T-helper 17 cell (primary cell): ENCODE measurements at places on chromosomes 4 and X.

DNA sequence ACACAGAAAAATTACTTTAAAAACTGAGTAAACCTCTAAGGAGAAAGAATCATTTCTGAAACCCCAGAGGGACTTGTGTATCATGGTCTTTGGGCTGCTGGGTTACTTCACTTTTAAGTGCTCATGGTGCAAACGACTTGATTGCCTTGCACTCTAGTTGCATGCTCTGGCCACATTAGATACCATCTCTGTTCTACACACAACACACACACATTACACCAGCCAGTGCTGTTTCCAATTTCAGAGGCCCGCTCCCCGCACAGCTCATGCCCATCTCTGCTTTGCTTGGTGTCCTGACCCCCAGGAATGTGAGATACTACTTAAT is 2.1 kb downstream of the PPP3CA start:
- no peaks in the 10 kb centered on the region for H3K27me3 ChIP-seq
- peaks cover 6% of the 10 kb centered on the region for H3K36me3 ChIP-seq
- H3K4me3 ChIP-seq, result peak overlapping the region; percentile 97
- no peak for DNase-seq
- peaks cover 38% of the 10 kb centered on the region for H3K4me1 ChIP-seq

- no peaks in the 10 kb centered on the region for H3K4me1 ChIP-seq
- H3K4me3 ChIP-seq, result no peak overlapping the region
- H3K36me3 ChIP-seq, result no peaks in the 10 kb centered on the region
- DNase-seq, result no peak
- no peaks in the 10 kb centered on the region for H3K27me3 ChIP-seq
Observed at GRCh38 chrX:13223868-13224567, 95.8 kb downstream of the ATXN3L start.

GRCh38 chrX:128846385-128846784 is 676.9 kb downstream of the SMARCA1 start:
- no peaks in the 10 kb centered on the region for H3K27me3 ChIP-seq
- H3K36me3 ChIP-seq, result no peaks in the 10 kb centered on the region
- no peak for DNase-seq
- H3K4me1 ChIP-seq, result no peaks in the 10 kb centered on the region
- no peak overlapping the region for H3K4me3 ChIP-seq

DNA sequence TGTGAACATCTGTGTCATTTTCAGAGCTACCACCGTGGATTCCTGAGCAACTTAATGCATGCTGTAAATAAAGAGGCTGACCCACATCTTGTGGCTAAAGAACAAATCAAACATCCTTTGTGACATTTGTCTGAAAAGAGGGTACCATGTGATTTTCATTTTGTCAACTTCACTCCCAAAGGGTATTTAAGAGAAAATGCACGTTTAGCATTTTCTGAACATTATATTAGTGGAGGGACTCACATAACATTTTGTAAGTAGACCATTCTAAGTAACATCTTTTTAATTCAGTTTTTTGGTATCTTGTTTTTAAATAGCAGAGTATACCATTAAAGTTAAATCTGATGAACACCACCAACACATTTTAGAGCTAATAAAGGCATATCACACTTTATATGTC is 17.0 kb upstream of the CPE start:
- no peak overlapping the region for H3K4me3 ChIP-seq
- peaks cover 2% of the 10 kb centered on the region for H3K4me1 ChIP-seq
- no peak for DNase-seq
- H3K36me3 ChIP-seq, result peaks cover 8% of the 10 kb centered on the region
- H3K27me3 ChIP-seq, result peaks cover 58% of the 10 kb centered on the region

DNA sequence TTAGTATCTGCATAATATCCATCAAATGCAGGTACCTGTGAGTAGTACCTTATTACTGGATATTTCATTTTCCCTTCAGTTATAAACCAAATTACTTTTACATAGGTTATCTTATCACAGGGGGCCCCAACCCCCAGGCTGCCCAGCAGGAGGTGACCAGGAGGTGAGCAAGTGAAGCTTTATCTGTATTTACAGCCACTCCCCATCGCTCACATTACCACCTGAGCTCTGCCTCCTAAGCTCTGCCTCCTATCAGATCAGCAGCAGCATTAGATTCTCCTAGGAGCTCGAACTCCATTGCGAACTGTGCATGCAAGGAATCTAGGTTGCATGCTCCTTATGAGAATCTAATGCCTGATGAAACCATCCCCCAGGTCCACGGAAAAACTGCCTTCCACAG is 6.3 kb downstream of the PRSS12 start:
- H3K4me1 ChIP-seq, result peaks cover under 1% of the 10 kb centered on the region
- no peak overlapping the region for H3K27ac ChIP-seq
- no peak for DNase-seq
- no peak overlapping the region for H3K4me3 ChIP-seq

DNA sequence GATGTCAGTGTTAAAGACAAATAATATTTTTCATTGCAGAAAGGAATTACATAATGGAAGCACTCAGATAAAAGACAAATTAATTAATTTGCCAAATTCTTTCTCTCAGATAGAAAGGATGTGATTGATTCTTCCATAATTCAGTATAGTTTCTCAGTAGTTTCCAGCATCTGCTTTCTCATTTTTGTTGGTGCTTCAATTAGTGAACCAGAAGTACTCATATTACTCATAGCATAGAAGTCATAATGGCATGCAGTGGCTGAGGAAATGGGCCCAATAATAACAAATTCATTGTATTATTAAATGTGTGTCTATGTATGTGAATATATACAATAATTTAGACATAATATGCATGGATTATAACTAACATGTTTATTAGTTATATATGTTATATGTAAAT is 393.3 kb upstream of the TRAM1L1 start:
- H3K4me3 ChIP-seq, result no peak overlapping the region
- H3K36me3 ChIP-seq, result no peaks in the 10 kb centered on the region
- no peak overlapping the region for H3K27ac ChIP-seq
- no peaks in the 10 kb centered on the region for H3K27me3 ChIP-seq

GRCh38 chrX:2538031-2538757 is 37.4 kb upstream of the DHRSX start:
- H3K27me3 ChIP-seq, result peaks cover 29% of the 10 kb centered on the region
- no peak overlapping the region for H3K4me3 ChIP-seq
- no peak for DNase-seq
- H3K4me1 ChIP-seq, result no peaks in the 10 kb centered on the region
- no peaks in the 10 kb centered on the region for H3K36me3 ChIP-seq

- H3K4me3 ChIP-seq, result no peak overlapping the region
- H3K36me3 ChIP-seq, result no peaks in the 10 kb centered on the region
- H3K27me3 ChIP-seq, result peaks cover 33% of the 10 kb centered on the region
- DNase-seq, result no peak
- no peaks in the 10 kb centered on the region for H3K4me1 ChIP-seq
Observed at GRCh38 chr4:42371305-42372252, 25.7 kb upstream of the SHISA3 start.

GRCh38 chrX:75365243-75365975 is 91.5 kb downstream of the UPRT start:
- H3K4me3 ChIP-seq, result no peak overlapping the region
- no peaks in the 10 kb centered on the region for H3K27me3 ChIP-seq
- no peak overlapping the region for H3K27ac ChIP-seq
- H3K36me3 ChIP-seq, result no peaks in the 10 kb centered on the region
- DNase-seq, result no peak

DNA sequence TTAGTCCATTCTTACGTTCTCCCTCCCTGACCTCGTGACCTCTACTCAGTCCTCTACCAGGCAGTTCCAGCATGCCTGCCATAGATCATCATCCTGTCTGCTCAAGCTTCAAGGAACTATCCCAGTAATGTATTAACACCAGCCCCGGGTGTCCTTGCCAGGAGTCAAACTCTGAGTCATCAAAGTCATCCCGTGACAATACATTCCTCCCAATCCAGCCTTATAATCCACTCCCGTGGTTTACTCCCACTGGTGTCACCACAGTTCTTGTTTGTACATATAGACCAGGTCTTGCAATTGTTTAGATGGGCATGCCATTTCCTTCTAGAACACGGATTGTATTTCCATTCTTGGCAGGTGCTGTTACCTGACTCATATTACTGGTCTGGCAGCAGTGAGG is 68.7 kb upstream of the TAB3 start:
- H3K36me3 ChIP-seq, result no peaks in the 10 kb centered on the region

DNA sequence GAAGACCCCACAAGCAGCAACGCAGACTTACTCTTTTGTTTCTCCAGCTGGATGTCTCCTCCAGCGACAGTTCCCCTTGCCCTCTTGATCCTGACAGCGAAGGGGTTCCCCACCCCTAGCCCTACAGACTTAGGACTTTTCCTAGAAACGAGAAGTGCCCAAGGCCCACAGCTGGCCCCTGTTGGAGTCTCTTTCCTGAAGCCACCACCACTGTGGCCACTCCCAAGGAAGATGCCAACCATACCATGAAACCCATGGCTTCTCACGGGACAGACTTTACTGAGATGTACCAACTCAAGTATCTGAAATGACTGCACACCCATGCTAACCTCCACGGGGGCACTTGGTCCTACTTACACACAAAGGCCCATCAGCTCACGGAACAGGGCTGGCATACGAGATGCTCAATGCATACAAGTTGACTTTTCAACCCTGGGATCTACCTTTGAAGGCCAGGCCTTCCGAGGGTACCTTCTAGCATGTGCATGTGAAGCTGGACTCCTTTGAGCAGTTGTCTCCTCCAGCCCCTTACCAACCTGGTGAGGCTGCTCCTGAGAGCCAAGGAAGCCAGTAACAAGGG is 924 bp upstream of the IRAK1 start:
- H3K4me3 ChIP-seq, result peak overlapping the region; percentile 90
- H3K4me1 ChIP-seq, result peaks cover 9% of the 10 kb centered on the region
- no peaks in the 10 kb centered on the region for H3K36me3 ChIP-seq
- H3K27ac ChIP-seq, result peak overlapping the region; percentile 88
- DNase-seq, result no peak

GRCh38 chrX:28491941-28492340 is 95.3 kb upstream of the IL1RAPL1 start:
- H3K36me3 ChIP-seq, result no peaks in the 10 kb centered on the region
- H3K27ac ChIP-seq, result no peak overlapping the region
- H3K4me3 ChIP-seq, result no peak overlapping the region
- H3K4me1 ChIP-seq, result no peaks in the 10 kb centered on the region
- no peak for DNase-seq
- H3K27me3 ChIP-seq, result no peaks in the 10 kb centered on the region

- no peak for DNase-seq
- H3K27me3 ChIP-seq, result peaks cover 62% of the 10 kb centered on the region
- peak overlapping the region; percentile 37 for H3K27ac ChIP-seq
- peaks cover 25% of the 10 kb centered on the region for H3K4me1 ChIP-seq
Observed at GRCh38 chr4:125315576-125316400, 1.0 kb downstream of the FAT4 start.

- H3K36me3 ChIP-seq, result no peaks in the 10 kb centered on the region
- no peak for DNase-seq
- H3K4me1 ChIP-seq, result no peaks in the 10 kb centered on the region
- peaks cover 50% of the 10 kb centered on the region for H3K27me3 ChIP-seq
- no peak overlapping the region for H3K27ac ChIP-seq
Observed at GRCh38 chr4:129167640-129168260, 71.8 kb downstream of the C4orf33 start.

DNA sequence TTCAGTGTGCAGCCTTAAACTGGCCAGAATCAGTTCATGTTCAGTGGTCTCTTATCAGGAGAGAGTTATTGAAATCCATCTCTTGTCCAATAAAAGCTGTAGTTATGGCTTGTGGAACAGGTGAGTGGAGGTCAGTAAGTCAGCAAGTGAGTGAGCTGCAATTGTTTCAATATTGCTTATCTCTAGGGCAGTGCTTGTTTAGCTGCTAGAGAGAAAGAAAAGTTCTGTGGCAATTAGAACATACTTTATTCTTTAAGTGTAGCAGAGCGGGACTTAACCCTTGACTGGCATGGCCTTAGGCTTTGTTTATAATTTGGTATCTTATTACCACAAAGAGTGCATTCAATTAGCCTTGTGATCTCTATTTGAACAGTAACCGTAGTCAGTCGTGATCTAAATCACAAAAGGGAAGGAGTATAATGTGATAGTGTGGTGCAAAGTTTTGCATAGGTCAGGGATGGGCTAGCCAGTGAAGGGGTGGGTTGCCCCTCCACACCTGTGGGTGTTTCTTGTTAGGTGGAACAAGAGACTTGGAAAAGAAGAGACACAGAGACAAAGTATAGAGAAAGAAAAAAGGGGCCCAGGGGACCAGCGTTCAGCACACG is 6.9 kb upstream of the ETDC start:
- DNase-seq, result no peak
- no peaks in the 10 kb centered on the region for H3K36me3 ChIP-seq
- no peaks in the 10 kb centered on the region for H3K27me3 ChIP-seq
- peaks cover 4% of the 10 kb centered on the region for H3K4me1 ChIP-seq

- peak; percentile 11 for DNase-seq
- no peaks in the 10 kb centered on the region for H3K27me3 ChIP-seq
- peak overlapping the region; percentile 93 for H3K4me3 ChIP-seq
- H3K27ac ChIP-seq, result peak overlapping the region; percentile 93
- peaks cover 16% of the 10 kb centered on the region for H3K4me1 ChIP-seq
Observed at GRCh38 chrX:147912093-147912801, 528 bp downstream of the FMR1 start.

DNA sequence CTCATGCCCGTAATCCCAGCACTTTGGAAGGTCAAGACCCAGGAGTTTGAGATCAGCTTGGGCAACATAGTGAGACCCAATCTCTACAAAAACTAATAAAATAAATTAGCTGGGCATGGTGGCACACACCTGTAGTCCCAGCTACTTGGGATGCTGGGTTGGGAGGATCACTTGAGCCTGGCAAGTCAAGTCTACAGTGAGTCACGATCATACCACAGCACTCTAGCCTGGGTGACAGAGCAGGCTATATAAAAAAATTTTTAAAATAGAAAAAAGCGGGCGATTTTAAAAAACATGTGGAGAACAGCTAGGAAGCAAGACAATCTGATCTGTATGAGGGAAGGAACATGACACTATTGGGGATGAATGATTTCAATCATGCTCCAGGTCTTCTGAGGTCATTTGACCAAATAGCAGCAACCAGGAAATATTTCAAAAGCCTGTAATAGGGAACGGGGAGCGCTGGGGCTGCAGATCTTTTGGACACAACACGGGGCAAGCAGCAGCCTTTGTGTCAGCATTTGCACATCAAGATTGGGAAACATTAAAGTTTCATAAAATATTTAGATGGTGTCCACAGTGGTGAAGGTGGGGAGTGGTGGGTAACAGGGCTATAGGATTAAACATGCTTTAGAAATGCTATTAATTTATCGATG is 48.3 kb upstream of the GUCY1A1 start:
- no peak overlapping the region for H3K27ac ChIP-seq
- no peaks in the 10 kb centered on the region for H3K36me3 ChIP-seq
- no peaks in the 10 kb centered on the region for H3K4me1 ChIP-seq

GRCh38 chr4:97998203-97998602 is 145.1 kb downstream of the STPG2 start:
- H3K27ac ChIP-seq, result no peak overlapping the region
- no peaks in the 10 kb centered on the region for H3K36me3 ChIP-seq
- H3K4me1 ChIP-seq, result no peaks in the 10 kb centered on the region
- DNase-seq, result no peak
- H3K27me3 ChIP-seq, result no peaks in the 10 kb centered on the region

GRCh38 chrX:108494406-108495090 is 54.9 kb downstream of the COL4A5 start:
- peaks cover 2% of the 10 kb centered on the region for H3K4me1 ChIP-seq
- DNase-seq, result no peak
- no peak overlapping the region for H3K4me3 ChIP-seq
- H3K36me3 ChIP-seq, result no peaks in the 10 kb centered on the region
- H3K27me3 ChIP-seq, result no peaks in the 10 kb centered on the region

GRCh38 chr4:52843958-52844357 is 18.2 kb upstream of the RASL11B start:
- H3K36me3 ChIP-seq, result no peaks in the 10 kb centered on the region
- H3K27me3 ChIP-seq, result peaks cover 23% of the 10 kb centered on the region
- DNase-seq, result no peak
- no peaks in the 10 kb centered on the region for H3K4me1 ChIP-seq
- H3K4me3 ChIP-seq, result no peak overlapping the region
